Activated naive CD4-positive, alpha-beta T cell (primary cell): ENCODE measurements at places on chromosomes 16 and 17.

GRCh38 chr17:61736438-61736837, 126.9 kb downstream of the BRIP1 start:
- no peak for DNase-seq

DNA sequence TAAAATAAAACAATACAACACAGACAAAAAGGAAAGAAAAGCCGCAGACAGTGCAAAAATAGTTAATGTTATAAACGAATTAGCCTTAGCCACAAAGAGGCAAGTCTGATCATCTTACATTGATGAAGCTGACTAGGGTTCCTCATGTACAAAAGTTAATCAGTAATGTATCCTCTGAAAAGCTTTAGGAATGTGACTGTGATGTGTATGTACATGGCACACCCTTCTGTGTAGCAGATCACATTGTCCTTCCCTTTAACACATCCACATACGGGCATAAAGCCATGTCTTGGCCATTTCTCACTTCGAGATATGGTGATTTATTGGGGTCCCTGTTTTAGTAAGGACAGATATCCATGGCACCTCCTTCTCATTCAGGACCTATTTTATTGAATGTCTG, 1327.5 kb upstream of the CDH8 start:
- DNase-seq, result no peak

DNA sequence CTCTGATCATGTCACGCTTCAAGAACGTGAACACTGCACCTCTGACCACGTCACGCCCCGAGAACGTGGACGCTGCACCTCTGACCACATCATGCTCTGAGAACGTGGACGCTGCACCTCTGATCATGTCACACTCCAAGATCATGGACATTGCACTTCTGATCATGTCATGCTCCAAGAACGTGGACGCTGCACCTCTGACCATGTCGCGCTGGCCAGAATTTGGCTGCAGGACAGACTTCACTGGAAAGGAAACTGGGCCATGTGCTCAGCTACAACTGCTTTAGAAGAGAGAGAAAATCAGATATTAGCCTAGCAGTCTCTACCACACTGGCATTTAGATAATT, 182.7 kb downstream of the RPTOR start:
- DNase-seq, result no peak

- no peak for DNase-seq
Observed at GRCh38 chr17:6124856-6125255, 54.7 kb downstream of the WSCD1 start.

- no peak for DNase-seq
Observed at GRCh38 chr17:72761431-72761830, 331.1 kb downstream of the SLC39A11 start.

DNA sequence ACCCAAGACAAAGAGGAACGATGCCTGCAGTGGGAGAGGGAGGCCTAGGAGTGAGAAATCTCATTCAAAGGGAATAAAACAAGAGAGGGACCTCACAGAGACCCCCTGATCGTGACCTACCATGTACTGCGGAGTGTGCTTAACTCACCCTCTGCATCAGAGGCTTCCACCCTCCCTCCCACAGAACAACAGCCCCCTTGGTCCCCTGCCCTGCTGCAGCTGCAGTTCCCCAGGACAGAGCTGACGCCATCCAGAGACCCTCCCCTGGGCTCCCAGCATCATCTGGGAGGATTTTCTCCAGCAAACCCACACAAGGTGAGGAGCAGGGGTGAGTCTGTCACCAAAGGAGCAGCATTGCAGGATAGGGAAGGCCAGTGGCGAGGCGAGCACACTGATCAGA, 39.8 kb downstream of the TLE7 start:
- no peak for DNase-seq

- DNase-seq, result no peak
Observed at GRCh38 chr17:76370261-76370993, 14.0 kb upstream of the SPHK1 start.

DNA sequence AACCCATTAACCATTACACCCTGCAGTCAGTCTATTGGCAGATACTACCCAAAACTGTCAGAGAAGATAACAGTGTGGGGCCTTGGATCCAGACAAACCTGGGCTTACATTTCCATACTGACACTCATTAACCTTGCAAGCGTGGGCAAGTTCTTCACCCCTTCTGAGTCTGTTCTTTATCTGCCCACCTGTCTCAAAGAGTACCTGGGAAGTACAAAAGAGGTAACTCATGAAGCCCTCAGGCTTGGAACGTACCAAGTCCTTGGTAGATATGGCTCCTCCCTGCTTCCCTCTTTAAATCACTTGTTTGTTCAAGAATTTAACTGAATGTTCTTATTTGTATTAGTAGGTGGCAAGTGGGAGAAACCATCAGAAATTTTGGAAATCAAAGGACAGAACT, 2.5 kb upstream of the IGSF6 start:
- DNase-seq, result no peak
